ENCODE measurements at places on chromosomes 12 and 14.
A peak's percentile ranks its signal among the peaks of the same experiment; 100 is the strongest.

DNA sequence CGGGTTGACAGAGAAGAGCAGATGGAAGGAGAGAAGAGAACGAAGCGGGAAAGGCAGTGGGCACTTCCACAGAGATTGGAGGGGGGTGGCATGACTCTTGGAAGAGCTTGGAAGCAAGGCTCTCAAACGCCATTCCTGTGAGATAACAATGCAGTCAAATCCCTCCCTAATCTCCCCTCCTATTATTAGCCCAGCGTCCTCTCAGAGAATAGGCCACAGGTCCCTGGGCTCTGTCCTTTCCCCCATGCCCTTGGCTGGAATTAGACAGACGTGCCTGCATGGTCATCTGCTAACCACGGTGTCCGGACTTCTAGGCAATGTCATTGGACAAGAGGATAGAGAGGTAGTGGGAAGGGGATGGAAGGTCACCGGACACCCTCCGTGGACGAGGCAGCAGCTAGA is 8.0 kb upstream of the MYH7 start:
- DNase-seq, result no peak

DNA sequence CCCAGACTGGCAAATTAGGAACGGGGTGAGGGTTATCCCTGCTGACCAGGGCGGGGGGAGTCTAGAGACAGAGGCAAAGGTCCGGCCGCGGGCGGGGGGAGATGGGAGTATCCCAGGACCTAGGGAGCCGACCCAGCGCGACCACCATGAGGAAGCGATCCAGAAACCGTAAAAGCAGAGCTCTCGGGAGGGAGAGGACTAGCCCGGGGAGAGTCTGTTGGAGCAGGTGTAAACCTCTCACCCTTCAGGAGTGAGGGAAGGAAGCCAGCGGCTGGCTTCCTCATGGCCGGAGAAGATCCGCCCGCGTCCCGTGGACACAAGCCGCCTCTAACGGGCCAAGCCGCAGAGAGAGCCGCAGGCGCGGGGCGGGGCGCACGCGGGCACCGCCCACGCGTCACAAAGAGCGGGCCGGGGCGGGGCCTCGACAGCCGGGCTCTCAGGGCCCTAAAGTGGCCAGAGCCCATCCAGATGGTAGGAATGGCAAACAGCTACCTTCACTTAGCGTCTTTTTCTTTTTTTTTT is at the start of gene ACRBP:
Gene ACRBP, minus strand, starts transcription at position 350 of the 522 bp plus-strand sequence. Its CDS starts 66 bp downstream, at position 284.
- DNase-seq, result peak; percentile 74

DNA sequence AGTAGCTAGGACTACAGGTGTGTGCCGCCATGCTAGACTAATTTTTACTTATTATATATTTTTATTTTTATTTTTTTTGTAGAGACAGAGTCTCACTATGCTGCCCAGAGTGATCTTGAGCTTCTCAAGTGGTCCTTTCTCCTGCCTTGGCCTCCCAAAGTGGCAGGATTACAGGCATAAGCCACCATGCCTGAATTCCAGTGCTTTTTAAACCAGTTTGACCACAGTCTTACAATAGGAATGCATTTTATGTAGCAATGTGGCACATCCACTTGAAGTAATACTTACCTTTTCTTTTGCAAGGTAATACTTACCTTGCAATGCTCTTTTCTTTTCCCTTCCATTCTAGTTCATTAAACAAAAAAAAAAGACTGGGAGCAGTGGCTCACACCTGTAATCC is 38.0 kb upstream of the CPM start:
- no peak for DNase-seq

GRCh38 chr12:106080041-106080790 is 58.5 kb downstream of the NUAK1 start:
- no peak for DNase-seq

GRCh38 chr12:89319122-89319521 is 33.2 kb downstream of the DUSP6 start:
- no peak for DNase-seq

- DNase-seq, result no peak
These were observed 115.5 kb downstream of the SLC38A1 start for GRCh38 chr12:46153268-46153872.

GRCh38 chr14:62916551-62916950 is 128.7 kb downstream of the KCNH5 start:
- DNase-seq, result no peak

GRCh38 chr12:33671676-33672075 is 232.1 kb upstream of the SYT10 start:
- no peak for DNase-seq

DNA sequence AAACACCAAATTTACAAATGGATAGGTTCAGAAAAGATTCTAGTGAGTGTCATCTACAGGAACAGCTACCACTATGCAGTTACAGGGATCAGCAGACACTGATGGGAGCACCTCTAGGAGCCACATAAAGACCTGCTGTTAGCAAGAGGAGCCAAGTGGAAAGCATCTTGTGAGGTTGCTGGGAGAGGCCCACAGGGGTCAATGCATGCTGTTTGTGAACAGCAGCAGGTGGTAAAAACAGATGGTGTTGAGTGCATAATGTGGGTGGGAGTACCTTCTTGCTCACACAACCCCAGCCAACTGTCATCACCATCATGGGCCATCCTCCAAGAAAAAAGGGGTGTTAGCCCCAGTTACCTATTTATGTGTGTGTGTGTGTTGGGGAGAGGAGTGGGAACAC is 215.2 kb upstream of the SSTR1 start:
- no peak for DNase-seq

GRCh38 chr12:78651755-78652154 is 212.8 kb upstream of the SYT1 start:
- DNase-seq, result no peak

GRCh38 chr12:13196130-13196921 is at the start of gene EMP1:
EMP1 (plus strand) TSS chr12:13196726; CDS start chr12:13211511, 14,785 bp downstream.
- DNase-seq, result peak; percentile 50

DNA sequence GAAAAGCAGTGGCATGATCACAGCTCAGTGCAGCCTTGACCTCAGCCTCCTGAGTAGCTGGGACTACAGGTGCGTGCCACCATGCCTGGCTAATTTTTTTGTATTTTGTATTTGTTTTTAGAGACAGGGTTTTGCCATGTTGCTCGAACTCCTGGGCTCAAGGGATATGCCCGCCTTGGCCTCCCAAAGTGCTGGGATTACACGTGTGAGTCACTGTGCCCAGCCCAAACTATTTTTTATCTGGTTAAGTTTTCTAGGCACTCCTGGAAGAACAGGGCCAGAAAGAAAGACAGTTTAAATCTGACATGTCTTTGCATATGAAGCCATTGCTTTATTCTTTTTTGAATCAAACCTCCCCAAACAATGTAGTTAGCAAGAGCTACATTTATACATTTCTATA is 27.5 kb upstream of the PTGR2 start:
- no peak for DNase-seq

- DNase-seq, result no peak
These were observed 9.8 kb upstream of the CIPC start for GRCh38 chr14:77088219-77088618.

DNA sequence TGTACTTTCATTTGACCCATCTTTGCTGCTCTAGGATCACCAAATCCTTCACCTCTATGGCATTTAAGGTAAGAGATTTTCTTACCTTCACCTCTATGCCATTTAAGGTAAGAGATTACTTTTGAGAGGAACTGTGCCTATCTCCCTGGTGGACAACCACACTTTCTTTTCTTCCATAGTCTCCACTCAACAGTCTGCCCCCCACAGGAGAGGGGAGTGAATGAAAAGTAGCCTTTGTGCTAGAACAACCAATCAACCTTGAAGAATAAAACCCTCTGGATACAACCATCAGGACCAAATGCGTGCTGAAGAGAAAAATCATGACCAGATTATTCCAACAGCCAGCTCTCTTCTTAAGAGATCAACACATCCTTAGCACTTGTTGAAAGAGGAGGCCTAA is 258.6 kb upstream of the TMPO start:
- no peak for DNase-seq

DNA sequence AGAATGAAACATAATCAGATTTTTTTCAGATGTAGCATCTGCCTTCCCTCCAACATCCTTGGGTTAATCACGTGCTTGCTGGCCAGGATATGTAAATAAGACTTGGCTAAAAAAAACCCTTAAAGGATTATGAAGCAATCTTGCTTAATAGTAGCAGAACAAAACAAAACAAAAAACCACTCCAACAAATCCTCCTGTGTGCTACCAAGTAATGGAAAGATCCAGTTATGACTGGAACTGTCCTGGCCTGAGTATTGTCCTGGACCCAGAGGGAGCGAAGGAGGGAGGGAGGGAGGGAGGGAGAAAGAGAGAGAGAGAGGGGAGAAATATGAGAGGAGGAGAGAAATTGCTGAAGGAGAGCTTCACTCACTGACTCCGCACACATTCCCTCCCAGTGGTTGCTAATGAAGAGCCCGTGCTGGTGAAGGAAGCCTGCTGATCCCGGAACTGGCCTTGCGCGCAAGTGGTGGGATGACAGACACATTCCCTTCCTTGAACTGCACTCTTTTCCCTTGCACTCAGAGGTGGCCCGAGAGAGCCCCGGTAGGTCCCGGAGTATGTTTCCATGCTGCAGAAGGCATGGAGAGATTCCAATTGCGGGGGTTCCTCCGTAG is 57.2 kb downstream of the HMGA2 start:
- DNase-seq, result peak; percentile 22

DNA sequence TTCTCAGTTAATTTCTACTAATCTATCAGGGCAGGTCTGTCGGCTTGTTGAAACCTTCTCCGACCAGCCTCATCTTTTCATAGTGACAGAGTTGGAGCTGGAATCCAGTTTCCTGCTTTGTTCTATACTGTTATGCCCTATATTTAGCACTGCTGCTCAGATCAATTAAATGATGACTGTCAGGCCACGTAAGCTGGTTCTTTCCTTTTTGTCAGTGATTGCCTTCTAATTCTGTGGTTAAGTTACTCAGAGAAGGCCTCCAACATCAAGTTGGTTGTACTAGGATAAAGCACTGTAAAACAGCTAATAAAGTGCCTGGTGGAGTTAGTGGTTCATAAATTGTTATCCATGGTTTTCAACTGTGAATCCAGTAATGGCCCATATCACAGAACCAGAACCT is 22.6 kb downstream of the DERA start:
- DNase-seq, result no peak

DNA sequence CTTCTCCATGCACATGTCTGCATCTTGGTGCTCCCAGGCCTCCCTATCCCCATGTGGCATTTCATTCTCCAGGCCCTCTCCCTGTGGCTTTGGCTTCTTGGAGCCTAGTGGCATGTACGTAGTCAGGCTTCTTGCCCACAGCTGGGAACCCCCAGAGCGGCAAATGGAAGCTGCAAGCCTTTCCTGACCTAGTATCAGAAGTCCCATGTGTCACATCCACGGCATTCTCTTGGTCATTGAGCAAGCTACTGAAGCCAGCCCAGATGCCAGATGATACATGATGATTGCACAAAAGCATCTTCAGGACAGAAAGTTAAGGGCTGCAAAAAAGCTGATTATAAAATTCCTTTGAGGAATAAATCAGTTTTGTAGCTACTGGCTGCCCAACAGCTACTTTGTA is 154.9 kb downstream of the PELI2 start:
- no peak for DNase-seq

DNA sequence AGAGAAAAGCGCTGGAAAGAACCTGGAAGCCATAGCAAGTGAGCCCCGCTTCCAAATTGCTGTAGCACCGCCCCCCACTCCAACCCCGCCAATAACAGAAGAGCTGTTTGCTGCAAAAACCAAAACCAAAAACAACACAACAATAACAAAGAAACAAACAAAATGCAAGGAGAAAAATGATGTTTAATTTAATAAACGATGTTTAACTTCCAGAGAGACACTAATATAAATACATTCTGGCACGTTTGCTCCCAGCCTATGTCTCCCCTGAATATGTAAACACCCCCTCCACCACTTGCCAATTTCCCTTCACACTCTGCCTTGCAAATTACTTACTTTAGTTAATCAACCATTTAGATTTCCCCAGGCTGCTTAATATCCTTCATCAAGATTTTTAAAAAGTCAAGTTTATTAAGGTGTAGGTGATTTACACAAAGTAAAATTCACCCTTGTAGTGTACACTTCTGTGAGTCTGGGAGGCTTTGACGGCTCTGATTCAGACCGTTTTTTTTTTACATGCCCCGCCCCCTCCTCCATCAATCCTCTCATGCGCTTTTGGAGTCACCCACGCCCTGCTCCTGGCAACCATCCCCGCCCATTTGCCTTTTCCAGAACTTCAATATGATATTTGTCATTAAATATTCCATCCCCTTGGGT is 482 bp upstream of the IFI27L2 start:
- DNase-seq, result peak; percentile 49

GRCh38 chr12:118581371-118581770 is 205.0 kb downstream of the SUDS3 start:
- no peak for DNase-seq

DNA sequence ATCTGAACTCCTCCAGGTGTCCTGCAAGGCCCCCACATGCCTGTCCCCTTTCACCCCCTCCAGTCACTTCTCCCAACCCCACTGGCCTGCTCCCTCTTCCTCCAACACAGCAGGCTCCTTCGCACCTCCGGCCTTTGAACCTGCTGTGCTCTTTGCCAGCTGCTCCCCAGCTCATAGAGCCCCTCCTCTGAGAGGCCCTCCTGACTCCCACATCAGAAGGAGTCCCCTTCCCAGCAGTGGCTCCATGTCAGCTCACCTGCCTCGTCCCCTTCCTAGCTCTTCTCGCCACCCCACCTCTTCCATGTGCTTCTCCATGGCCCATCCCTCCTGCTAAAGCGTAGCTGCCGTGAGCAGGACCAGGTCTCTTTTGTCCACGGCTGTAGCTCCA is 22.1 kb downstream of the SCARB1 start:
- DNase-seq, result no peak

- DNase-seq, result no peak
These were observed 3.4 kb downstream of the OR11G2 start for GRCh38 chr14:20194101-20194500.

DNA sequence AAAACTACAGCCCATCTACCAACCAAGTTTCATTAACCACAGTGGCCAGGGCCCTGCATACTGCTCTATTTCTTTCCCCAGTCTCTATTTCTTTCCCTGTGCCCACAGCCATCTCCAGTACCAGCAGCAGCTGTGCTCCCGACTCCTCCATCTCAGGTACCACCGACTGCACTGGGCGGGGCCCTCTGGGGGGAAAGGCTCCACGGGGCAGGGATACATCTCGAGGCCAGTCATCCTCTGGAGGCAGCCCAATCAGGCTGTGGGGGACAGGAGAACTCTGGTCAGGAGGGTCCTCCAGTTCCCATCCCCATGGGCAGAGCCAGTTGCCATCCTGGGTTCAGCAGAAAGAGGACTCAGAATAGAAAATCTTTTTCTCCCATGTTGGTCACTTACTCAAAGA is 3.0 kb downstream of the CDK4 start:
- DNase-seq, result no peak

All from hematopoietic multipotent progenitor cell treated with erythropoietin and hydrocortisone succinate and interleukin-3 and kit ligand, for 15 days (in vitro differentiated cells).